Fibroblast of skin of back (primary cell): ENCODE measurements at places on chromosomes 4 and X.

DNA sequence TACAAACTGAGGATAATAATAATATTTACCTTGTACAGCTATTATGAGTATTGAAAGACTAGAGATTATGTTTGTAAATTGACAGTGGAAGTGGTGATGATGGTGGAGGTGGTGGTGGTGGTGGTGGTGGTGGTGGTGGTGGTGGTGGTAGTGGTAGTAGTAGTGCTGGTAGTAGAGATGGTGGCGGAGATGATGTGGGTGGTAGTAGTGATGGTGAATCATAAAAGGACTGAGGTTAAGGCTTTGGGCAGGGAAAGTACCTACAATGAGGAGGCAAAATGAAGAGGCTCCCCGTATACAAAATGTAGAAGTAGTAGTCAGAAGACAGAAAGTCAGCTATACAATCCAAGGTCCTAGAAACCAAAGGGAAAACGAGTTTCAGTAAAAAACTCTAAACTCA, 214.1 kb downstream of the BCOR start:
- no peak for DNase-seq

- no peak for DNase-seq
Measured at GRCh38 chr4:10108818-10109783, 7.5 kb downstream of the WDR1 start.

GRCh38 chrX:49233176-49233575, at the start of gene CACNA1F:
TSS of gene CACNA1F (minus strand) at chrX:49233340. CDS start at chrX:49233309, 31 bp downstream.
- DNase-seq: no peak

DNA sequence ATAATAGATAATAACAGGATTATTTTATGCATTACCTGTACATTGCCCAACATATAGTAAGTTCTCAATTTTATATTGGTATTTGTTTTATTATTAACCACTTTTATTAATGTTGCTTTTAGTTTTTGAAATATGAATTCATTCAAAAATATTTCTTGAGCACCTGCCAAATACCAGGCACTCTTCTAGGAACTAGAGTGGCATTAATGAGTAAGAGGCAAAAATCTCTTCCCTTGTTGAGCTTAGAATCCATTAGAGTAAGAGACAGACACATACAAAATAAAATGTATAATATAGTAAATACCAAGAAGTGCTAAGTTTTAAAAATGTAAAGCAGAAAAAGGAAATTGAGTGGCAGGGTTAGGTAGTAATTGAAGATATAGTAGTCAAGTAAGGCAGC, 45.8 kb downstream of the TET2 start:
- peak; percentile 58 for DNase-seq

- DNase-seq: no peak
Measured at GRCh38 chrX:121028419-121028818, 19.0 kb upstream of the GLUD2 start.

GRCh38 chr4:11805842-11806241, 377.1 kb upstream of the HS3ST1 start:
- peak; percentile 2 for DNase-seq

DNA sequence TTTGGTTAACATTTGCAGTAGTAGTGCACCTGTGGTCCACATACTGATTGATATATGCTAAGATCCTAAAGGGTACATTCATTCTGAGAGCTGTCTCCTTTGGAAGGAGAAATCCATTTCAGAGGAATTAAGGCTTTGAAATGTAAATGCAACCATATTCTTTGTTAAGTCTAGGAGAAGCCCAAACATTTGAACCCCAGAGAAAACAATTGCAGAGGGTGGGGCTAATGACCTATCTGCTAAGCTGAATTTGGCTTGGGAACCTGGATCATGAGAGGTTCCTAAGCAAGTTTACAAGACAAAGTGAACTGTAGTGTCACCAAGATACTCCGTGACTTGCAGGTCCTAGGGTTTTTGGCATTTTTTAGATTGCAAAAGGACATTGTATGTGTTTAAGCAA, 41.2 kb downstream of the LAS1L start:
- no peak for DNase-seq

- peak; percentile 75 for DNase-seq
Measured at GRCh38 chr4:13700021-13700857, 72.7 kb upstream of the BOD1L1 start.

DNA sequence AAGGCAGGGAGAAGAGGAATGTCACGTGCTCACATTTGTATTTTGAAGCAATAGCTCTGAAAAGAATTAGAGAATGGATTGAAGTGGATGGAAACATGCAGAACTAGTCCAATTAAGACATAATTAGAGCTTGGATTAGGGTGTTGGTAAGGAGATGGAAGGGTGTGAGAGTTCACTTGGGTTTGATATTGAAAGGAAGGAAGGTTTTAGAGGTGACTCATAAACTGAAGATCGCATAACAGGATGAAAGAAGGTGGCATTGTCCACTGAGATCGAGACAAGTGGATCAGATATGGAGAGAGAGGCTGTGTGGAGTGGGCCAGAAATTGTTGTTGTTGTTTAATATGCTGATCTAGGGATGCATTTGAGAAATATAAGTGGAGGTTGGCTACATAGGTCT, 244.0 kb upstream of the SMIM31 start:
- DNase-seq: no peak

DNA sequence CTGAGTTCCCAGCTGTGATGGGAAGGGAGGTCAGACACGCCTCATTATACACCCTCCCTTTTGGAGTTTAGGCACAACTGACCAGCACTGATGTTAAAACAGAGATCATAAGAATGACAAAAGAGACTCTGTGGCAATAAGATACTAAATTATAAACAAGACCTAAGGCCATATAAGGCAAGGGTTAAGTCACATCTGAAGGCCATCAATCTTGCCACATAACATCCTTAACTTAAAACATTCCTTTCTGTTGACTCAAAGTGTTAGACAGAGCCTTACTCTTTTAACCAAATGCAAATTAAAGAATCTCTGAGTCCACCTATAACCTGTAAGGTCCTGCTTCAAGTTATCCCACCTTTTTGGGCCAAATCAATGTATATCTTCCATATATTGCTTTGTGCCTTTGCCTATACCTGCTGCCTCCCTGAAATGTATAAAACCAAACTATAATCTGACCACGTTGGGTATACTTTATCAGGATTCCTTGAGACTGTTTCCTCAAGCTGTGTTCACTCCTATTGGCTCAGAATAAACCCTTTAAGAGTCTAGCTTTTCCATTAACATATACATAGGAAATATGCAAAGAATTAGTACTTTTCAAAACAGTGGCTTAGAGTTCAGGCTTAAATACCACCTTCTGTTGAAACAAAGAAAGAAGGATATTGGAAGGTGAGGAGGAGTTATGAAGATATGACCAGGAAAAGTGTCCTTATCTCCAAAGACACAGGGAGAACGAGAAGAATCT, 214.4 kb upstream of the PPP1R2C start:
- DNase-seq: peak; percentile 27

- DNase-seq: no peak
Measured at GRCh38 chrX:115949900-115950822, 220.4 kb upstream of the AGTR2 start.

DNA sequence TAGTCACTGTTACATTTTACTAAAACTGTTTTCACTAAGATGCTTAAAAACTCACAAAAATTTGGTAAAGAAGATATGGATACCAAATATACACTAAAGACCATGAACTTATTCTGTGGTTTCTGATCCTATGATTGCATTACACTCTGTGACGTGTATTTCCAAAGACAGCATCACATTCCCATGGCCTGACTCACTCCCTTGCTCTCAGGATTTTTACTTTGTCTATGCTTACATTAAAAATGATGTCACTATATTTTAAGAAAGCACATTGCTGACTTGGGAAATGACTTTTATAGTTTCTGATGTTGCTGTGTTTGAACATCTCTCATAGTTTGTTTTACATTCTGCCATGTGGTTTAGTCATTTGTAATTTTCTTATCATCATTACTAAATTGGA, 327.9 kb upstream of the MAGEB18 start:
- DNase-seq: peak; percentile 63

GRCh38 chr4:165680821-165681220, 192.2 kb upstream of the TLL1 start:
- no peak for DNase-seq

- peak; percentile 45 for DNase-seq
Measured at GRCh38 chr4:121989715-121990114, 37.9 kb upstream of the TRPC3 start.

- DNase-seq: peak; percentile 0
Measured at GRCh38 chrX:134294548-134294947, 57.6 kb downstream of the CCDC160 start.

- DNase-seq: no peak
Measured at GRCh38 chr4:9845791-9846493, 64.5 kb downstream of the DRD5 start.

GRCh38 chr4:183995570-183995969, 90.5 kb downstream of the STOX2 start:
- DNase-seq: no peak

- no peak for DNase-seq
Measured at GRCh38 chr4:102343964-102344519, 1.2 kb downstream of the SLC39A8 start.

DNA sequence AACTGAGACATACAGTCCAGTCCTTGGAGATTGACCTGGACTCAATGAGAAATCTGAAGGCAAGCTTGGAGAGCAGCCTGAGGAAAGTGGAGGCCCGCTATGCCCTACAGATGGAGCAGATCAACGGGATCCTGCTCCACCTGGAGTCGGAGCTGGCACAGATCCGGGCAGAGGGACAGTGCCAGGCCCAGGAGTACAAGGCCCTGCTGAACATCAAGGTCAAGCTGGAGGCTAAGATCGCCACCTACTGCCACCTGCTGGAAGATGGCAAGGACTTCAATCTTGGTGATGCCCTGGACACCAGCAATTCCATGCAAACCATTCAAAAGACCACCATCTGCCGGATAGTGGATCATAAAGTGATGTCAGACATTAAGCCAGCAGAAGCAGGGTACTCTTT, 20.4 kb upstream of the FRMPD3 start:
- peak; percentile 23 for DNase-seq

DNA sequence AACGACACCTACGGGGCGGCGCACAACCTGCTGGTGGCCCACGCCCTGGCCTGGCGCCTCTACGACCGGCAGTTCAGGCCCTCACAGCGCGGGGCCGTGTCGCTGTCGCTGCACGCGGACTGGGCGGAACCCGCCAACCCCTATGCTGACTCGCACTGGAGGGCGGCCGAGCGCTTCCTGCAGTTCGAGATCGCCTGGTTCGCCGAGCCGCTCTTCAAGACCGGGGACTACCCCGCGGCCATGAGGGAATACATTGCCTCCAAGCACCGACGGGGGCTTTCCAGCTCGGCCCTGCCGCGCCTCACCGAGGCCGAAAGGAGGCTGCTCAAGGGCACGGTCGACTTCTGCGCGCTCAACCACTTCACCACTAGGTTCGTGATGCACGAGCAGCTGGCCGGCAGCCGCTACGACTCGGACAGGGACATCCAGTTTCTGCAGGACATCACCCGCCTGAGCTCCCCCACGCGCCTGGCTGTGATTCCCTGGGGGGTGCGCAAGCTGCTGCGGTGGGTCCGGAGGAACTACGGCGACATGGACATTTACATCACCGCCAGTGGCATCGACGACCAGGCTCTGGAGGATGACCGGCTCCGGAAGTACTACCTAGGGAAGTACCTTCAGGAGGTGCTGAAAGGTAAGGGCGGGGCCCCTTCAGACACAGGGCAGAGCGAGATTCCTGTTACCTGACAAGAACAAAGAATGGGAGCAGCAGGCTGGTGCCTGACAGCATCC, 11.7 kb downstream of the RPL9 start:
- peak; percentile 55 for DNase-seq

GRCh38 chr4:150242820-150243458, 164.7 kb downstream of the DCLK2 start:
- peak; percentile 58 for DNase-seq

DNA sequence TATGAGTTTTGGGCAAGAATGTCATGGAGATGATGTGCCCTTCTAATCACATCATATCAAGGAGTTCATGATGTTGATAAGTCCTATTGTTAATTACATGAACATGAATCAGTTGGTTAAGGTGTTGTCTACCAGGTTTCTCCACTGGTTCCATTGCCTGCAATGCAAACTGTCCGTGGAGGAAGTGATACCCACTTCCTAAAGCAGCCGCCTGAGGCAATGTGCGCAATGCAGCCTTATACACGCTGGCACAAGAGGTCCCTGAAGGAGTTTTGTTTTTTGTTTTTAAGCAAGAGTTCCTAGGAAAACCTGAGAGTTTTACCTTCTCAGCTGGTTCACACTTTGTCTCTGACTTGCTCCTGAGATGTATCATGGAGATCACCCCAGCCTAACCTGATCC, 5.9 kb upstream of the GPKOW start:
- DNase-seq: no peak

DNA sequence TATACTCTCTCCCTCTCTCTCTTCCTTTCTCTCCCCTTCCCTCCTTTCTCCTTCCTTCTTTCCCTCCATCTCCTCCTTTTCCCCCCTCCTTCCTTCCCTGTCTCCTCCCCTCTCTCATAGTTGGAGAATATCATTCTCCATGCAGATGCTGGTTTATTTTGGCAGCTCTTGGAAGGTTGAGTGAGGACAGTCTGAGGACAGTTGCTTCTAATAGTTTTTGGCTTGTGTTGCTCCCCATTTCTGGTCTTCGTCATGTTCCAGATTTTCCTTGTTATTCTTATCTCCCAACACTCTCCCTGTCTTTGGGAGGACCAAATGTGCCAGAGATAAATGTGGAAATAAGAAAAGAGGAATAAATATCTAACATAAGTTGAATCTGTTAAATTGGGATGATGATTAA, 263.0 kb downstream of the FRMPD4 start:
- no peak for DNase-seq

GRCh38 chr4:17981063-17981462, 40.5 kb downstream of the LCORL start:
- no peak for DNase-seq

- no peak for DNase-seq
Measured at GRCh38 chrX:155867821-155868220, 13.3 kb upstream of the VAMP7 start.

DNA sequence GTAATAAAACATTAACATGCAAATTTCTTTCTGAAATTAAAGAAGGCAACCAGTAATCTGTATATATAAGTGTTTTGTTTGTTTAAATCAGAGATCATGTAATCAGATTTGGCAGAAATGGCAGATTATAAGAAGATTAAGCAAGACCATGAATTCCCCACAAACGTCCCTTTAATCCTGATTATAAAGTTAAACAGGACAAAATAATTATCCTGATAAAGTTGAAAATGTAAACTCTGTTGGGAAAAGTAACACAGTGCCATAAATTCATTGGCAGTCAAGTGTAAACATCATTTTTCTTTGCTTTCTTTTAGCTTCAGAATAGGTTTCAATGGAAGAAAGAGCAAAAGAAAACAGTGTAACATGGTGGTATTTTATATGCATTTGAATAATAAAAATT, 256.3 kb downstream of the KCNIP4 start:
- DNase-seq: no peak

- no peak for DNase-seq
Measured at GRCh38 chr4:173515458-173515857, 14.6 kb downstream of the HAND2 start.

- peak; percentile 90 for DNase-seq
Measured at GRCh38 chrX:100636321-100636991, at the start of gene TSPAN6. TSS of gene TSPAN6 (minus strand) at chrX:100636806. CDS start at chrX:100636694, 112 bp downstream.

GRCh38 chr4:16713271-16713670, 185.2 kb downstream of the LDB2 start:
- no peak for DNase-seq
